ENCODE measurements at places on chromosomes 2 and 18.

GRCh38 chr2:109185338-109185737 is 56.3 kb downstream of the SH3RF3 start:
- no peak for DNase-seq

DNA sequence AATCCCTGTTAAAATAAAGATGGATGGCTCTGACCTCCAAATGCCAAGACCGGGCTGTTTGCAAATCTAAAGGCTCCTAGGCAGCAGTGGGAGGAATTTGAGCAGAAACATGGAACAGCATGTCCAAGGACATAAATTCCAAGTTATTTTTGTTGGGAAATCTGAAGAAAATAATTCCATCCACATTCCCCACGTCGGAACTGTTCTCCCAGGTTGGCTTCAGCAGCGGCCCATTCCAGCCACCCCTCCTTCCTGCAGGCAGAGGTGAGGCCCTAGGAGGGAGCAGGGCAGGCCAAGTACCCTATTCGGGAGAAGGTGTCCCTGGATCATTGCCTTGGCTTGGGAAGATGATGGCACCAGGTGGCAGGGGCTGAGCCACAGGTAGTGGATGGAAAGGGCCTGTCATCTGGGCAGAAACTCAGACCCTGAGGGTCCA is 117.1 kb downstream of the CAPN13 start:
- no peak for DNase-seq

DNA sequence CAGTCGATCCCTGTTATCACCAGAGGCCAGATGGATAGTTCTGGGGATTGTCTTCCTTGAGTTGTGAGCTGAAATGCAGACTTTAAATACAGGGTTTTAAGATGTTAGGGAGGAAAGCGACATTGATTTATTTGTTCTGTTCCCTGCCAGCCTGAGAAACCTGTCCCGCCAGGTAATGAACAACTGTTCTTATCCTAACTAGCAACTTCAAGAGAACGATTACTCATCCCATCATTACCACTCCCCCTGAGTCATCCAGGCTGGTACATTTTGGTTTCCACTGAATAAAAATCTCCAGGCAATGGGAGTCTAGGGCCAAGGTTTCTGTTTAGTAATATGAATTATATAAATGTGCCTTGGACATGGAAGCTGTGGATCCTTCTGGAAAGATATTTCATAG is 131.2 kb downstream of the LYPD6B start:
- no peak for DNase-seq

DNA sequence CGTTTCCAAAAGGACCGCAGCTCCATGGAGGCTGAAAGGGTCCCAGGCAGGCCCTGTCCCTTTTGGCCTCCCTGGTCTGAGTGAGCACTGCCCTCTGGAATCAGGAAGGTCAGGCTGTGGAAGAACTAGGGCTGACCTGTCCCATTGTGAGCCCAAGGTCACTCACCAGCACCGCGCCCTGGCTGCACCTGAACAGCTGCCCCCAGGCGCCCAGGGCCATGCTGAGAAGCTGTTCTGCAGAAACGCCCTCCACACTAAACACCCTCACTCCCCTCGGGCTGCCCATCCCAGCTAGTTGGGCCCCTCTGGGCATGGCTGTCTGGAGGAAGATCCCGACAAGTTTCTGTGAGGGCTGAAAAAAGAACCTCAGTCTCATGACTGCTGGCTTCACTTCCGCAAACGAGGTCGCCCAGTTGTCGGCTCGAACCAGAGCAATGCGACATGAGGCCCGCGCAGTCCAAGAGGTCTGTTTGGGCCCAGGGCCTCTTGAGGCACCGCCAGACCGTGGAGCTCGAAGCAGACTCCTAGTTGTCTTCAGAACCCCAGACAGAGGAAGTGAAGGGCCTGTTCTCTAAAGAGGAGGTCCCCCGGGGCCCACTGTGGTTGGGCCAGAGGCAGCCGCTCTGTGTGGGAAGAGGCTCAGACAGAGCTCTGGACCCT is 64.4 kb downstream of the INPP5D start:
- DNase-seq = no peak

- no peak for DNase-seq
These were observed 1.1 kb downstream of the ID2 start for GRCh38 chr2:8682719-8683667.

GRCh38 chr2:162258169-162258568 is 14.9 kb upstream of the FAP start:
- no peak for DNase-seq

DNA sequence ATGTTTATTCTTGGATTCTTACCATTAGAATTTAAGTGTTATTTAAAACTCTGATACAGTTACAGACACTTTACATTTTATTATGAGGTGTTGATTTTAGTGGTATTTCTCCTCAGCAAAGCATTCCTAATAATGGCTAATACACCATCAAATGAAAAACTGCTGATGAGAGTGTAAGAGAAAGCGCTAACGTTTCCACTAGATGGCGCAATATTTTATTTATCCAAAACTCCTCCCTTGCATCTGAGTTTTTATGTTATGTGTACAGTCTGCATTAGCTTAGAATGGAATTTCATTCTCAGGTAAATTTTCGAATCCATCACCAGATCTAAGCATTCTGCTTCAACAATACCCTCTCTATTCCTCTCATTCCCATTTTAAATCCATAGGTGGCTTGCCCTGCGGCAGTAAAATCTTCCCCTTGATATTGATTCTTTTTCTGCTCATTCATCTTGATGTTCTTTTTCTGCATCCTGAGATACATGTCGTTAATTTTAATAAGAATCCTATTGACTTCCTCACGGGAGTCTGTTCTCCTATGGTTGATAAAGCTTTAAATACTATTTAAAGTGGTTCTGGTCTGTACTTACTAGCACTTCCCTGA is 53.9 kb downstream of the PRKRA start:
- DNase-seq = no peak

DNA sequence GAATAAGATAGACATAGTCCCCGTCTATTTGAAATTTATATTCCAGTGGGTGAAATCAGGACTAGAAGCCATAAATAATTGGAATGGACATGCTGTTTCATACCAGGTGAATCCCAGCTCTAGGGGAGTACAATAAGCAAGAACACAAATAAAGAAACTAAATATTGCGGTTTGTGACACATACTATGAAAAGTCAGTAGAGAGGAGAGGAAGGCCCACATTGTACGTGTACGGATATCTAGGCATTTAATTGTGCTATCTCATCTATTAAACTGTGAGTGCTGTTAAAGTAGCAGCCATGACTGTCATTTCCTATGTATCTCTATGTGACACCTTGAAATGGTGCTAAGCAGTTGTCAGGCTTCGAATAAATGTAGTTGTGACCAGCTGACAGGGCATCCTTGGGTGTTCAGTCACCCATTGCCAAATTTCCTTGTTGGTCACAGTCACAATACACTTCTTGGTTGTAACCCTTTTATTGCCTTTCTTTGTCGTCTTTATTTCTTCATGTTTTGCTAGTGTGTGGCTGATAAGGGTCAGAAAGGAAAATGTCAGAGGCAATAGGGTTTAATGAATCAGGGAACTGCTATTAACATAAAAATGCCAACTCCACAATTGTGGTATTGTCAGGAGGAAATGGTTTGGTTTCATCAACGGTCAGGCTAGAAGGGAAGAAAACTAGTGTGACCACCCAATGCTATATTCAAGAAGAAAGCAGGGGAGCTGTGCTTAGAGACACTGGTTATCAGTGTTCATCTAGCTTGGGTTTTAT is 31.5 kb downstream of the CPO start:
- DNase-seq = no peak

DNA sequence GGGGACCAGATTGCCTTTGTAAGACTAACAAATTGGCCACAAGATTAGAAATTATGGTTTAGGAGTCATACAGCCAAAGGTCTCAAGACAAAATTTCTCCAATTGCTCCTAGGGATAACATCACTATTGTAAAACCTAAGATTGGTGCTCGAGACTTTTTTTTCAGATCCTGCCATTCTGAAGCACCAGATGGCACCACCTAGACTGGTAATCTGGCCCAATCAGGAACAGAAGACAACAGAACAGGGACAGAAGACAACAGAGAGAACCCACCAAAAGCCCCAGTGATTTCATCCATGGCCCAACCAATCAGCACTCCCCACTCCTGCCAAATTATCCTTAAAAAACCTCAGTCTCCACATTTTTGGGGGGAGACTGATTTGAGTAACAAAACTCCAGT is 66.8 kb downstream of the LINC00305 start:
- DNase-seq = no peak

GRCh38 chr2:101665312-101665711 is 32.2 kb upstream of the MAP4K4 start:
- no peak for DNase-seq

DNA sequence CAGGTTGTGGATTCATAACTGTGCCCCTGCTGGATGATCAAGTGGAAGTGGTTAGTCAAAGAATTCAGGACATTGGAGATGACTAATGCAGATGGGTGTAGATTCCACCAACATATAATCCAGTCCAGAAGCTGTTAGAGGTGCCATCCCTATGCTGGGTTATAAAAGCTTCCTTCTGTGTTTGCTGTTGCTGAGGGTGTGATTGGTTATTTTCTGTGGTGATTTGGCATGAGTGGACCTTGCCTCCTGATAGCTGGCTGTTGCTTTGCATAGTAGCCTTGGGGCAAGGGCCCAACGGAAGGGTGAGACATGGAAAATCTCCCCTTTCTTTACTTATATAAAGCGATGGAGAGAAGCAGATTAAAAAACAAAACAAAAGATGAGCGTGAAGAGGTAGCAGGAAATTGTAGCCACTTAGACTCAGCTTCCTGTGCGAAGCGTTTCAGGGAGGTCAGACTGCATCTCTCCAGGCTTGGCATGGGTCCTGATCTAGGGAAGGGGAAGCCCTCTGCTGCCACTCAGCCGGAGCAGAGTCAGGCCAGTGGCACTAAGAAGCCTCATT is 190.4 kb downstream of the FMNL2 start:
- no peak for DNase-seq

GRCh38 chr2:216030216-216030615 is 16.9 kb upstream of the MREG start:
- DNase-seq = no peak

GRCh38 chr2:109256921-109257320 is 127.9 kb downstream of the SH3RF3 start:
- DNase-seq = no peak

GRCh38 chr2:46689993-46690392 is 210.6 kb downstream of the TMEM247 start:
- no peak for DNase-seq

GRCh38 chr2:68172990-68173700 is 15.5 kb downstream of the PNO1 start:
- no peak for DNase-seq

DNA sequence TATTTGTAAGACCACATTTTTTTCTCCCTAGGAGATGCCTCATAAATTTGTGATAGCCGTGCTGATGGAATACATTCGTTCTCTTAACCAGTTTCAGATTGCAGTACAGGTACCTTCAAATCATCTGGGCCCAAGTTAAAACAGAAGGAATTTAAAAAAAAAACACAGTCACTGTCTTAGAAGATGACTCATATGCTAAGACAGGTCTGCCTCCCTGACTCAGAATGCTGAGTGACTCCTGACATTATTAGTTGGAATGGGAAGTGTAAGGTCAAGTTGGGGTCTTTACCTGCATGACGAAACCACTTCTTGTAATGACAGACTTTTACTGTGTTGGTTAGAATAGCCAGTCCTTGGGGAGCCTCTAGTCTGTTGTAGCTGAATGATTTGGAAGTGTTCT is 26.3 kb downstream of the RMC1 start:
- no peak for DNase-seq

GRCh38 chr2:239193925-239194677 is 206.7 kb downstream of the HDAC4 start:
- DNase-seq = no peak

GRCh38 chr18:59769129-59769865 is 72.1 kb upstream of the CCBE1 start:
- no peak for DNase-seq

- DNase-seq = no peak
These were observed 108.1 kb downstream of the MARCO start for GRCh38 chr2:119049968-119050704.

GRCh38 chr18:79958981-79959380 is 5.5 kb upstream of the HSBP1L1 start:
- DNase-seq = no peak

DNA sequence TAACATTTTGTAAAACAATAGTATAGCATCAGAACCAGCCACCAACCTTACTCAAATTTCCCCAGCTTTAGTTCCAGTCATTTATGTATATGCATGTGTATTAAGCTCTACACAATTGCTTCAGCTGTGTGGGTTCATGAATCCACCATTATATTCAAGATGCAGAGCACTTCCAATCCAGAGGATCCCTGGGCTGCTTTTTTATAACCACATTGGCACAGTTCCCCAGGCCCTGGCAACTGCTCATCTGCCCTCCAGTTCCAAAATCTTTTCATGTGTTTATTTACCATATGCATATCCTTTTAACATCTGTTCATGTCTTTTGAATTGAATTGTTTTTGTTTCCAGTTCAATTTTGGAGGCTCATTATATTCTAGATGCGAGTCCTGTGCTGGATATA is 482.9 kb upstream of the HS6ST1 start:
- DNase-seq = no peak

DNA sequence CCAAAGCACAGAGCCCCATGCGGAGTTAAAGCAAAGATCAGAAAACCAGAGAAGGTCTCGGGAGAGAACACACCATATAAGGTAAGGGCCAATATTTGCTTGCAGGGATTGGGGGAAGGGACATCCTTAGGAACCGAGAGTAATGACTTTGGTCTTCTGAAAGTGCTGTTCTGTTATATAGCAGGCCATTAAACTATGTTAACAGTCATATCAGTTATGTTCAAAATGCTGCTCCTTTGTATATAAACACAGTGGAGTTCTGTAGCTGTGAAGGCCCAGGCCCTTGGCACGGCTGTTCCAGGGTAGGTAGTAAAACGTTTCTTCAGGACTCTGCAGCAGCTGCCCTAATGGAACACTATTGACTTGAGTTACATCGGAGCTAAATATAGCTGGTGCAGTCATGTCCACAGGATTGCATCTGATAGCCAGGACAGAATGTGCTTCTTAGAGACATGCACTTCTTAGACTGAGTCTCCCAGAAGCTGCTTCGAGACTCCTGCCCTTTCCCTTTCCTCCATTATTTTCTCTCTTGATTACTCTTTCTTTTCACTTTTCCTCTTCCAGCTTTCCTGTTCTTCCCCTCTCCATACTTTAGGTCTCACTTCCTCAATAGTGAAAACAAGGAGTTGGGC is 122.4 kb downstream of the SETBP1 start:
- DNase-seq = no peak

- DNase-seq = no peak
These were observed 96.4 kb upstream of the XPO1 start for GRCh38 chr2:61634512-61634911.

GRCh38 chr2:188813315-188813714 is 160.9 kb upstream of the COL3A1 start:
- no peak for DNase-seq

DNA sequence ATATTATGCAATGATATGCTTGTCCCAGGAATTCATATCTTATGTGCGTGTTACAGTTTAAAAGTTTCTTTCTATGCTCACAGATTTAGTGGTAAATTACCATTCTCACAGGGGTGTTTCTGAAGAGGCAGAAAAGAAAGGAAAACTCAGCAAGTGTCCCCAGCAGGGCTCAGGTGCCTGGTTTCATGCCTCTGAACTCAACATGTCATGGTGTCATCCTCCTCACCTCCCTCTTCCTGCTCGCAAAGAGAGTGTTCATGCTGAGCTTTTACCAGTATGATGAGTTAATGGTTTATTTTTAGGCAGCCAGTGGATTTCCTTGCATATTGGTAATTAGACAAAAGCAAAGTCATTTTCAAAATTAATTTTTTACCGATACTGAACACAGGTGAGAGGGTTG is 492.9 kb upstream of the ZEB2 start:
- DNase-seq = no peak

Measured in activated T-helper 1 cell treated with anti-CD3 and anti-CD28 coated beads, Interleukin-2, amount 50 U/mL, for 16 hours (primary cell).